NCI-H748 treated with DMSO at 0.1 percent for 48 hours (cell line): ENCODE measurements at places on chromosomes 1 and 21.

GRCh38 chr1:22132517-22133235 is 10.2 kb downstream of the WNT4 start:
- no peak for DNase-seq

DNA sequence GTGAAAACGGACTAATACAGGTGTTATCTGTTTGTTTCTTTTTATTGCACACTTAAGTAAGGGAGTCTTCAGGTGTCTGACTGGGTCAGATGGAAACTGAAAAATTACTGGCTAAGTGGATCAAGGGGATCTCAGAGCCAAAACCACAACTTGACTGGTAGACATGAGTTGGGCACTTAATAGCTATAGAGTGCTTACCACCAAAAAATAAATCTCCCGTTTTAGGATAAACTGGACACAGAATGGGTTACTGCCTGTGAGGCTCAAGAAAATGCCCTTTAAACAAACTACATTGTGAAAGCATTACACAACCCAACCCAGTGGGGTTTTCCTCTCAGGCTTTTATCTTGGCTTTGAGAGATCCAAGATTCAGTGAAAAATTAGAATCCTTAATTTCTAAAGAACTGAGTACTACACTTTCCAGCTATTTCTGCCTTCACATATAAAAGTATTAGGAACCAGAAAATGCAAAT is 134.0 kb upstream of the LYPLAL1 start:
- DNase-seq = no peak

DNA sequence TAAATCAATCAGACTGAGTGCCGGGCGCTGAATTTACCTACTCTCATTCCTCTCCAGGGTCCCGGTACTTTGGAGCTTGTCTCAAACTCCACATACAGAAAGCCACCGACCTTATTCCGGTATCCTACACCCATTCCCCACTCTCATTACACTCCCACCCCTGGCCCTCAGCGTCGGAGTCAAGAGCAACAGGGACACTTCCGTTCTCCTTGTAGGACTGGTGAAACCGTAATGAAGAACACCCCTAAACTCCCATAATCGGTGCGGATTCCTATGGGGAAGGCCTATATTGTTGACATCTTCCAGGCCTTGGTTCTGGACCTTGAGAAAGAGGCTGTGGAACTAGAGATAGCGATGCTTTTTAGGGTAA is 798 bp downstream of the ZBED6 start:
- DNase-seq = no peak

DNA sequence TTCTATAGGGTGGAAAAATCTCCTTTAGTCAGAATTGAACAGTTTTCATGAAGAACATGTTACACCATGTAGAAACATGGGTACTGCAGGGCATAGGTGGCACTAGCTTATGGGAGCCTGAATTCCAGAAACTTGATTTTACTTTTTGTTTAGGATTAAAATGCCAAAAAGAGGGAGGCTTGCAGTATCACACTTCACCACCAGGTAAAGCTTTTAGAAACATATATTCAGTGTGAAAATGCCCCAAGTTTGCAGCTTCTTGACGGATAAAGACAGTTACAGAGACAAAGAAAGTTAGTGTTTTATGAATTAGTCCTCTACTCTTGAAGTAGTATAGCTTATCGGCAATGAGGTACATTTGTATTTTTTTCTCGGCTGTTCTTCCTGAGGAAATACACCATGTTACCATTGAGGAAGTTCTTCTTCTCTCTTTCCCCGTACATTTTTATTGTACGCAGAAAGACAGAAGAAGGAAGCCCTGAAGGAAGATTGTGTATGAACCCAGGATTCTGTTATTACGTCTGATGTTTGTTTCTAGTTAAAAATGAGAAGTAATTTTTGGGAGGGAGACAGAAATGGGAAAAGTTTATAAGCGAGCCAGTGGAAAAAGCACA is 66.1 kb downstream of the PBX1 start:
- DNase-seq = no peak

DNA sequence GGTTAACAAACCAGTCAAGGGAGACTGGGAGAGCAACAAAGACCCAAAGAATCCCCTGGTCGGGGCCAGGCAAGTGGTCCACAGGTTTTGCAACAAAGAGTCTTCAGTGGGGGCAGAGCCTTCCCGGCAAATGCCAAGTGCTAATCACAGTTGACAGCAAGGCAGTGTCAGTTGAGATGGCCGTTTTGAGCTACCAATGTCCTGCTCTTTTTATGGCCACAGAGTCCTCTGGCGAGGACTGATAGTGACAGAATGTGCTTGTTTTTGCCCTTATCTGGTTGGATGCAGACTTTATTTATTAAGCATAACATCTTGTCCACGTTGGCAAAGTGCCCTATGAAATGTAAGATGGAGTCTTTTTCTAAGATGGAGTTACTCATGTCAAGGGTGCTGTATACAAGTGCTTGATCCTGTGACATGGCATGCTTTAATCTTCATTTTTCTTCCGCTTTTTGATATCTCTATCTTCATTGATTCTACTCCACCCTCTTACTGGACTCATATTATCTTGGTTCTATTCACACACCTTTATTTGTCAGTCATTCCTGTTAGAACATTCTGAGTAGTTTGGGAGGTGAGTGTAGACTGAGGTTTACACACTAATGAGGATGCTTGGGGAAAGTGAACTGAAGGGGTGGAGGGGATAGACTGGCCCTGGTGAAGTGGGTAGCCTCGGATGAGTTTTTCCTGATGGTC is 51.8 kb downstream of the KCNK1 start:
- no peak for DNase-seq

DNA sequence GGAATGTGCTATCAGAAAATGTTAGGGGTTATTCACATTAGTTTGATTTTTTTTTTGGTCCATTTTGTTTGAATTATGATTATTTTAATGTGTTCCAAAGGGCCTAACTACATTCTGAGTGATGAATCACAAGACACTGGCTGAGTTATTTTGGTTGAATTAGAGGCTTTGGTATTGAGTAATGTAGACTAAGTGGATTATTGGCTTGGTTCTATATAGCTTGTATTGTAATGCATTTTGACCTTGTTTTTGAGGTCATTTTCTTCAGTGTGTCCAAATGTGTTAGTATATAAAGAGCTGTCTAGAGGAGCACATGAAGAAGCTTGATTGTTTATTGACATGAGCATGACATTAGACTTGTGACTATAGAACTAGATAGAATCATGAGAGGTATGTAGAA is 3.4 kb downstream of the ZNF326 start:
- DNase-seq = no peak

DNA sequence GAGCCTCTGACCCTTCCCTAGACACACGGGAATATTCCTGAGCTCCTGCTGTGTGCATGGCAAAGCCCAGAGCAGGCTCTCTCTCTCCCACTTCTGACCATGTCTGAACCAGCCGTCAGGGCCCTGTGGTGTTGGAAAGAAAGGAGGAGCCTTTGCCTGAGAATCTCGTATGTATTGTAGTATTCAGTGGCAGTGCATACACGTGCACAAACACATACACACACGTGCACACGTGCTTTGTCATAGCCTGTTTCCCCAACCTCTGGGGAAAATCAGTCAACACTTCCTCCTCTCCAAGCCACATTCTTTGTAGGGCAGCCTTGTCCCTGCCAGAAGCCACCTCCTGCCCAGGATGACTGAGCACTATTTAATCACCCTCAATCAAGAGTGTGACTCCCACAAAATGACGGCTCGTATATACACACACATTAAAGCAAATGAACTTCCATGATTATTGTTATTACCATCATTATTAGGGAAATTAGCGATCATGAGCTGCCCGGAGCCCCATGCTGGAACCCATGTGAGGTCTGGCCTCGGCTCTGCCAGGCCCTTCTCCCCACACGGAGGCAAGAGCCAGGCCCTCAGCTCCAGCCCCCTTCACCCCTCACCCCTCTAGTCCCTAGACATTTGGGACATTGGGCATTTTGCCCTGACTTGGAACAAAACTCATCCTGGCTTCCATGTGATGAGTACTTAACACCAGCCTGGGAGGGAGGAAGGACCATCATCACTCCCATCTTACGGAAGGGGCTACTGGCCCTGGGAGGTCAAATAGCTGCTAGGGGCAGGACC is 331.9 kb downstream of the NPHP4 start:
- DNase-seq = no peak

DNA sequence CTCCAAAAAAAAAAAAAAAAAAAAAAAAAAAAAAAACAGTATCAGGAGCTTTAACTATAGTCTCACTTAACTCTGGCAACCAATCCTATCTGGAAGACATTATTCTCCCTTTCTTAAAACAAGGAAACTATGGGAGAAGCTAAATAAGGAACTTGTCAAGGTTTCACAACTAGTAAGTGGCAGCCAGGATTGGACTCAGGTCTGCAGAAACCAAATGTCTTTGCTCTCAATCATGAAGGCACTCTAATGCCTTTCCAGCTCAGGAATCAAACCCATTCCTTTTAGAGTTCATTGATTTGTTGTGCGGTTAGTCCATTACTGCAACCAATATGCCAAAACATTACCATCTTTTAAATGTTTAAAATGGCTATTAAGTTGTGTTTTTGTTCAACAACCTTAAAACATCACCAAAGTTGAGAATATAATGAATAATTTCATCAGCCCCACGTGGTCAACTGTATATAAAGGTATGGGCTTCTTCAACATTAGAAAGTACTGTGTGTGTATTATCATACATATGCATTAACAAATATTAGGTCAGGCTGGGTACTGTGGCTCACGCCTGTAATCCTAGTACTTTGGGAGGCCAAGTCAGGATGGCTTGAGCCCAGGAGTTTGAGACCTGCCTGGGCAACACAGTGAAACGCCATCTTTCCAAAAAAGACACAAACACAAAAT is 1.5 kb downstream of the EPRS1 start:
- no peak for DNase-seq

GRCh38 chr1:180597520-180597919 is 34.3 kb upstream of the XPR1 start:
- no peak for DNase-seq

DNA sequence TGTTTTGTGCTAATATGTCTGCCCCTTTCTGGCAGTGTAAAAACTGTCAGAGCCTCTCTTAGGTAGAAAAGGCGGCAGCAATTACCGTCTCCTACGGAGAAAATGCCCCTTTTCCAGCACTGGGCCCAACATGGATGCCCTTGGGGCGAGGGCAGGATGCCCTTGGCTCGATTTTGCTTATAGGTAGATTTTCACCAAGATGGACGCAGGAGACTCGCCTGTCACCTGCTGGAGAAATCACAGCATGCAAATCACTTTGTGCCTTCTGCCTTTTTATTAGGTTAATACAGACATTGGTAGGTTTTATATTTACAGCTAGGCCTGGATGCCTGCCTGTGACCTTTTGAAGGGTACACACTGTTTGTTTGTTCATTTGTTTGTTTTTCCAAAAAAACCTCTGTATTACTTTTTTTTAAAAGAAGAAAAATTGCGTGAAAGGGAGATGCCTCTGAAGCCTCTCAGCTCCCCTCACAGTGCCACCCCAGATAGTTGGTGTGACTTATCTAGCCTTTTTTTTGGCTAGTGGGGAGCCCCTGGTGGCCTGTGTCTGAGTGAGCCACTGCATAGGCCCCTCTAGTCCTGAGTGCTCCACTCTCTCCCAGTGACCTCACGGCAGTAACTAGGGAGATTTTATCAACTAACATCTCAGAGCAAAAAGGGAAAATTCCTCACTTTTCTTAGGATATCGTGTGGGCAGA is 2.5 kb downstream of the ATP1B1 start:
- no peak for DNase-seq

DNA sequence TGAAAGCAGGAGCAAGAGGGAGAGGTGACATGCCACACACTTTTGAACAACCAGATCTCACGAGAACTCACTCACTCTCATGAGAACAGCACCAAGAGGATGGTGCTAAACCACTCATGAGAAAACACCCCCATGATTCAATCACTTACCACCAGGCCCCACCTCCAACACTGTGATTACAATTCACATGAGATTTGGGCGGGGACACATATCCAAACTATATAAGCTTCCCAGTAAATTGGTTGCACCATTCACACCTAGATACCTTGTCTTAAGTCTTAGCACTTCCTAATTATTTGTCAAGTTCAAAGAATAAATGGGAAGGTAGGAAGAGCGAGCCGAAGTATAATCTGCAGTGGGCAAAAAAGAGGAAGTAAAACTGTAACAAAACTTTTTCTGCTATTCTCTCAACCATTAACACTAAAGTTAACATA is 34.3 kb downstream of the AMY1C start:
- DNase-seq = no peak

GRCh38 chr1:115118086-115118485 is 28.8 kb upstream of the TSPAN2 start:
- no peak for DNase-seq

DNA sequence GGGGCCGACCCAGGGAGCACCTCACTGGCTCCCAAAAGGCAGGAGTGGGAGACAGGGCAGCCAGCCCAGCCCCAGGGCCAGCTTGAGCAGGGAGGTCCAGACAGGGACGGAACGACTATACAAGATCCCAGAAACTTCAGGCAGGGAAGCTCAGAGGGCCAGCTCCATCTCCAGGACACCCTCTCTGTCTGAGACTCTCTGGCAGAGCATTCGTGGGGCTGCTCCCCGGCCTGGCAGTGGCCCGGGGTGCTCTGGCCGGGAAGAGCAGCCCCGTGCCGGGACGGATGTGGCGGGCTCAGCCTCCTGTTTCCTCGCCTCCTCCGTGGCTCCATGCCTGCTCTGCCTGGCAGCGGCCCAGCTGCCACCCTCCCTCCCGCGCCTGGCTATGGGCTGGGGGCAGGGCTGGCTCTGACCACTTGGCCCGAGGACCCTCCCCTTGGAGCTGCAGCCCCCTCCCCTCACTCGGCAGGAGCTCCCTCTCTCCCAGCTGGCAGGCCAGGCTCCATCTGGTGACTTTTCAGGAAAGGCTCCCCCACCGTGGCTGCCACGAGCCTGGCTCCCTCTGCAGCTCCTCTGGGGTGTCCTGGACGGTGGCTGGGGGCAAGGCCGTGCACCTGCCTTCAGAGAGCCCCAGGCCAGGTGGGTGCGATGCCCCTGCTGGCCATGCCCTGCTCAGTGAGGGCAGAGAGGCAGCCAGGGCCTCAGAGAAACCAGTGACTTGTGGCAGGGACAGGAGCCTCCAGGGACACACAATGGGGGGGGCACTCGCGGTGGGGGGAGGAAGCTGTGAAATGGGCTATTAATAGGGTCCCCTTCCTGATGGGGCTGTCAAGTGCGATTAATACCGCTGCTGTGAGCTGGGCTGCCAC is 5.6 kb upstream of the PLCH2 start:
- no peak for DNase-seq

DNA sequence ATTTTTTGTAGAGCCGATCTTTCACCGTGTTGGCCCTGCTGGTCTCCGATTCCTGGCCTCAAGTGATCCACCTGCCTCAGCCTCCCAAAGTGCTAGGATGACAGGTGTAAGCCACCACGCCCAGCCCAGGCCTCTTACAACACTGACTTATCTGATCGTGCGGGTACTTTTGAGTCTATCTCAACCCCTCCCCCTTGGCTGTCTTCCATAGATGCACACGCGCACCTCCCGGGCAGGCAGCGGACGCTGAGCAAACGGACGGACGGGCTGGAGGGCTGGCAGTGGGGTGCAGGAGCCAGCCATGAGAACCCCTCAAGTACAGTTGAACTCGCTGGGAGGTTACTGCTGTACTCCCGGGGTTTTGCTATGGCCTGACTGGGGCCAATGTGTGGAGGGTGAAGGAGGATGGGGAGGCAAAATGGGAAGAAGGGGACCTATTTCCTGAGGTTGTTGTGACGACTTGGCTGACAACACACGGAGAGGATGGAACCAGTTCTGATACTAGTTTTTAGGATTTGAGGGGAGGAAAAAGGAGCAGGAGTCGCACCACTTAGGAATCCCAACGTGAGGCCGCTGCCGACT is 959 bp downstream of the CD58 start:
- no peak for DNase-seq
